Stomach (tissue), 19 donors: ENCODE measurements at places on chromosomes 16 and 17. TPM values are rescaled to one million over a fixed set of nuclear protein-coding genes. Genes with fewer than 3 reads are reported as not detected.
A peak's percentile ranks its signal among the peaks of the same experiment; 100 is the strongest.

DNA sequence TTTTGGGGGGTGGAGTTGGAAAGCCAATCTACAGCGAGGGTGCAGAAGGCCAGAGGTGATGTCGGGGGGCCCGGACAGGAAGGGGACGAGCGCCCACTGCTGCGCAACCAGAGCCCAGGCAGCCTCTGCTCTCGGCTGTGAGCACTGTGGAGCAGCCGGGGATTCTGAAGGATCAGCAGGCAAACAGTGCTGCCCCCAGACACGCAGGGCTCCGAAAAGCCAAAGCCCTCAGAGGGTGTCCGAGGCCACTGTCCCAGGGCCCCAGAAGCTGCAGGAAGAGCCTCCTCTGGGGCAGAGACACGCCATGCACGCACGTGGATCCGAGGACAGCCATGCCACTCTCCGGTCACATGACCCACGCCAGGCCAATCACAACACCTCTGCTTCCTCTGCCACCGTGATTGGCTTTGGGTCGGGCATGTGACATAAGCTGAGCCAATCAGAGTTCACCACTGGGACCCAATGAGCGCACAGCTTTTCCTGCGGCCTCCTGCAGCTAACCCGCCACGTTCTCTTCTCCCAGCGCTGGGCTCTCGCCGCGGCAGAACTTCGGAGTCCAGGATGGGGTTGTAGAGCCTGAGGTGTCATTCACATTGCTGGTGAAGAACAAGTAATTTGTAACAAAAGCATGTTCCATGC lies 40.7 kb downstream of the ACTG1 start:
- peak; percentile 85 for DNase-seq

Gene CCDC200
- not detected for polyA plus RNA-seq

GRCh38 chr17:28954886-28955285 lies 3.6 kb upstream of the PHF12 start:
- no peak for DNase-seq

DNA sequence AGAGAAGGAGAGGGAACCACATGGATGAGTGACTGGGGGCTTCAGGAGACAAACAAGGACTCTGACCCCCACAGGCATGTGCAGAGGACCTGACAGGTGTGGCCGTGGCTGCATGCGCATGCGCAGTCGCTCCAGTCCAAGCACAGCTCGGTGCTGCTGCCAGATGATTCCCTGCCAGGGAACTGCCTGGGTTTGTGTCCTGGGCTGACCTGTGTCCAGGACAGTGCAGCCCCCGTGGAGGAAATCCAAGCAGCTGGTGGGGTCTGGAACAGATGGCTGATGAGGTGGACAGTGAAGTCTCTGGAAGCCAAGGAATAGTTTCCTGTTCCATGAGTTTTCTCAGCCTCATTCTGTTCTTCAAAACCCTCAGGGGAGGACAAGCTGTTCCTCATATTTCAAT lies 27.3 kb downstream of the LASP1 start:
- no peak for DNase-seq

GRCh38 chr16:4798456-4798855 lies 3.3 kb downstream of the SMIM22 start:
- DNase-seq, result no peak

DNA sequence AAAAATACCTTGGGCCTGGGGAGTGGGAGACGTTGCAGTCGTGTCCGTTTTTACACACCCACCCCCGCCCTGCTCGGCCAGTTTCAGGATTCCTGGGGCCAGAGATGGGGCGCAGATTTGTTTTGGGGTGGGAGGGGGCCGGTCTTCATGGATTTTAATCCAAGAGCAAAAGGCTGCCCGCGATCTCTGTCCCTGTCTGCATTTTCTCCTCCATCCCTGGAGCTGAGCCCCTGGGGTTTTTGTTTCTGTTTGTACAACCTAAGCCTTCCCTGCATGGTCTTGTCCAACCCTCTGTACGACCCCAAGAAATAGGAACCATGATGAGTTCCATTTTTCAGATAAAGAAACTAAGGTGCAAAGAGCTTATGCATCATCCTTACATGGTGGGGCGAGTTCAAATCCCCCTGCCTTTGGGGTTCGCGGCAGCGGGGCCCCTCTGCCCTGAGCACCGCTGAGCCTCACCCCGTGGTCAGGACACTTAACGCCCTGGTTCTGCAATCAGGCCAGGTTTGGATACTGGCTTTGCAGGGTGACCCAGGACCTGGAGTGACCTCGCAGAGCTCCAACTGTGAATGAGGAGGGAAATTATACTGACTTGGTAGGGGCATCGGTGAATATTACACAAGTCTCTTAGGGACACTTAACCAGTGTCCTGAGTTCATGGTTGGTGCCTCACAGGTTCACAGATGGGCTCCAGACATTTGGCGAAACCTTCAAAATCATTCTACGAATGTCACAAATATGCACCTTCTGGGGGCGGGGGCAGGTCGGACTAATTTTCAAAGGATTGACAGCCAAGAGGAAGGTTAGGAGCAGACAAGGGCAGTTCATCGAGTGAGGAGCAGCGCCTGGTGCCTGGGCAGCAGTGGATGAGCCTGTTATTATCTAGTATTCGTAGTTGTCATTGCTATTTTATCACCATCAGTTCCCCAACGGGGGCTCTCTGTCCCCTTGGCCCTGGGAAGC lies 4.1 kb upstream of the FOXF1 start:
- peak; percentile 11 for DNase-seq

DNA sequence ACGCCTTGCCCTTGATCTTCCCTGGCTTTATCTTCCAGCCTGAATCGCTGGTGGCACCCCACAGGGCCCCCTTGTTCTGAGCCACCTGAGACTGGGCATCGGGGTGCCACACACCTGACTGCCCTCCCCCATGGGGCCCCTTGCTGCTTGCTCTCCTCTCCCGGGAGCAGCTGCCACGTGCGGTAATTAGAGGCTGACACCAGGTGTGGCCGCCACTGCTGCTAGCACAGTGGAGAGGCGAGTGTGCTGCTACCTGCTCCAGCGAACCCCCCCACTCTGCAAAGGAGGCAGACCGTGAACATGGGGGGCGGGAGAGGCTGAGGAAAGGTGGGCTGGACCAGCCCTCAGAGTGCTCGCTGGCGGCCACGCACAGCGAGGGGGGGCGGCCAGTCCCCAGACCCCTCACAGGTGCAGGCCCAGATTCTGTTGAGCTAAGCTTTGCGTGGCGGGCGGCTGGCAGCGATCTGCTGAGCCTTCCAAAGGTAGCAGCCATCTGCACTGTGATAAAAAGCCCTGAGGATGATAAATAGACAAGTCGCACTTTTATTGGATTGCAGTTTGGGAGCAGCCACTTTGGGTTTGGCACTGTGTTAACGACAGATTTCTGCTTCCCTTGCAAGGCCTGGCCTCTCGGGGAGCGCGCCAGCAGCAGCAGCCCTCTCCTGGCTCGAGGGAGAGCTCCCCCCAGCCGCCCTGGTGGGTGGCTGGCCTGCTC lies 167.9 kb upstream of the GSE1 start:
- peak; percentile 85 for DNase-seq

Gene PFAS
- polyA plus RNA-seq, result 10.2 TPM

DNA sequence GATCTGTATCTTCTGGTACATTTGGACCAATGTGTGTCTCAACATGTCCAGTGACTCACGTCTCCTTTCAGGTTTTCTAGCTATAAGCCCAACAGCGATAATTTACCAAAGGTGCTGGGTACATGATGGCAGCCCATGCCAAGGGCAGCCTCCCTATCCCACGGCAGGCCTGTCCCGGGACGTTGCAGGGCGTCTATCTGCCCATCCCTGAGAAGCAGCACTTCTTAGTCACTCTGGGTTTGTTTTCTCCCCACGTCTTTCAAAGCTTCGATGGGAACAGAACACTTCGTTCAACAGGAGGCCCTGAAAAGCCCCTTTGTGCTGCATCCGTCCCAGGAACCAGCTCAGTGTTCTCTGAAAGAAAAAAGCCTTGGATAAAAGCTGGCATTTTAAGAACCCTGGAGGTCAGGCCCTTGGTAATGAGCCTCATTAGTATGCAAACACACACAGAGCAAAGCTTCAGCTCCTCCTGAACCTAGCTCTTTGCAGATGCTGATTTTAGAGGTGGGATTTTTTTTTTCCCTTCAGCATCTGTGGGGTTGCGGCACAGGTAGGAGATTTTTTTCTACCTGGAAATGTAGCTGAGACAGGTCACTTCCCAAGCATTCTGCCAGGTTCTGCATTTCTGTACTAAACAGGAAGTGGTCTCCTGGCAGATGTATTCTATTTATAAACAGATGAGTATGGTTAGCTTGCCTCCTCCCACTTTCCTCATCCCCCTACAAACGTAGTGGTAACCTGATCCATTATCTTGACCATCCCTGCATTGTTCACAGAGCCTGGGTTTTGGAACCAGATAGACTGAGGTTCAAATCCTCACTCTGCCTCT lies 17.5 kb upstream of the MT4 start:
- peak; percentile 37 for DNase-seq

Gene KRT39
- not detected for polyA plus RNA-seq

DNA sequence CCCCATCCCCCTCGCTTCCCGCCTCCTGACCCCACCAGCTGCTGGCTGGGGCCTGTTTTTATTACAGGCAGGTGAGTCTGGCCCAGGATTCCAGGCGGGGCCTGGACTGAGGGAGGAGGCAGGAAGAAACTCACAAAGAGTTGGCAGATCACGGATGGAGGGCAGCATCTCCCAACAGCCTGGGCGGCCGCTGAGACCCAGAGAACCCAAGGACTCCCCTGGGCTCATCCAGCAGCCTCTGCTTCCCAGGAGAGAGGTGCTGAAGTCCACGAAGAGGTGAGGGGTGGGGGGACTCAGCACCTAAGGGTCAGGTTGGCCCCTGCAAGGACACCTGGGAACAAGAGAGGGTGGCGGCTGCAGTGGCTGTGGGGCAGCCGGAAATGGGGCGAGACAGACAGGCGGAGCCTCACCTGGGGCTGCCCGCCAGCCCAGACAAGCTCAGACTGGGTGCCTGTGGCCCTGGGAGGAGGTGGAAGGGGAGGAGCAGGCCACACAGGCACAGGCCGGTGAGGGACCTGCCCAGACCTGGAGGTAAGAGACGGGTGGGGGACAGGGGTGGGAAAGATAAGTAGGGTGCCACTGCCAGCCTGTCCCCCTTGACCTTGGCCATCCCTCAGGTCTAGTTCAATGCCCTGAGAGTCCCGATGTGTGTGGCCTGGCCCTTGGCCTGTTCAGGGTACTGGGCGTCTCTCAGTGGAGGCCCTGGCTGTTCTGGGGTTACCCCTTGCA lies 8.7 kb upstream of the ADGRG1 start:
- DNase-seq, result peak; percentile 87

DNA sequence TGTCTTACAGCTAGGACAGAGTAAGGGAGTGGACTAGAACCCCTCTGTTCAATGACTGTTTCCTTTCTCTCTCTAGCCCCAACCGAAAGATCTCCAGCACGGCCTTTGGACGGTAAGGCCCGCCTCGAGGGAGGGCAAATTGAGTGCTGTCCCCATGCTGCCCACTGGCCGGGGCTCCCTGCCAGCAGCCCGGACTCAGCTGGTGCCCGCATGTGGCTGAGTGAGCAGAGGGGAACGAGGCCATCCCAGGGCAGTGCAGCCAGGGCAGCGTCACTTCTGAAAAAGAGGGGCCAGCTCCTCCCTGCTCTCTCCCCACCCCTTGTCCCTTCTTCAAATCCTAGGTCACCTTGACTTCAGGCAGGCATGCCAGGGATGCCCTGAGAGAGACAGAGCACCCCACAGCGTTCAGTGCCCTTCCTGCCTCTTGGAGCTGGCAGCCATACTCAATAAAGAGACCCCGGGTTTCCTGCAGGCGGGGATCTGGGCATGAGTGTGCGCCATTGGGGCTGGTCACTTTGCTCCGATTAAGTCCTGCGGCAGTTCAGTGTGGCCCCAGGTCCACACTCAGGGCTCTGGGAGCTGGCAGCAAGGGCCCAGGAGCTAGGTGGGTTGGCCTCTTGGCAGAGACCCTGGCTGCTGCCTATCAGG lies 130.9 kb downstream of the RAB11FIP4 start:
- DNase-seq, result no peak

DNA sequence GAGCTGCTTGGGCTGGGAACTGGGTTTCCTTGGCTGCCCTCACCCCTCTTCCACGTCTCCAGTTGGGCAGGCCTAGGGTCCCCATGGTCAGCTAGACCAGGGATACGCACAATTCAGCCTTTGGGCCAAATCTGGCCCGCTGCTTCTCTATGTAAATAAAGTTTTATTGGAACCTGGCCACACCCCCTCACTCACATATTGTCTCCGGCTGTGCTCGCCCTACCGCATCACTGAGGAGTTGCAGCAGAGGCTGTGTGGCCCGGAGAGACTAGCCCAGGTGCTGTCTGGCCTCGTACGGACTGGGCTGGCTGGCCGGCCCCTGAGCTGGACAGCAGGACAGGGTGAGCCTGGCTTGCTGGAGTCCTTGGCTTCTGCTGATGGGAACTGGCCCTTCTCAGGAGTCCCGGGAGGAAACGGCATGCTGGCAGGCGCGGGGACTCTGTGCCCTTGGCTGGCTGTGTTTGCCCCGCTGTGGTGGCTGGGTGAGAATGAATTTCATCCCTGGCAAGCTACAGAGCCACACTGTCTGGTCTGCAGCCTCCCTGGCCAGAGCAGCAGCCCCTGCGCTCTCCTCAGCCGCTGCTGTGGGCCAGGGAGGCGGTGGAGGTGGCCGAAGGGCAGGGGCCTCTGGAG lies 82.0 kb downstream of the ENGASE start:
- no peak for DNase-seq

Gene CAPN15
- polyA plus RNA-seq, result 29.6 TPM

Gene UNC119
- polyA plus RNA-seq, result 16.5 TPM

Gene ODAD4
- 2.1 TPM for polyA plus RNA-seq

- DNase-seq, result peak; percentile 83
Observed at GRCh38 chr17:73401911-73402310, 90.1 kb upstream of the CDC42EP4 start.

- DNase-seq, result peak; percentile 85
Observed at GRCh38 chr17:50272711-50273653, 1.3 kb upstream of the TMEM92 start.
